Lower lobe of right lung (tissue), 2 donors: ENCODE measurements at places on chromosomes 7 and 10.
A peak's percentile ranks its signal among the peaks of the same experiment; 100 is the strongest.

- DNase-seq: peak; percentile 23
Observed at GRCh38 chr10:71249996-71250395, 37.6 kb downstream of the UNC5B start.

DNA sequence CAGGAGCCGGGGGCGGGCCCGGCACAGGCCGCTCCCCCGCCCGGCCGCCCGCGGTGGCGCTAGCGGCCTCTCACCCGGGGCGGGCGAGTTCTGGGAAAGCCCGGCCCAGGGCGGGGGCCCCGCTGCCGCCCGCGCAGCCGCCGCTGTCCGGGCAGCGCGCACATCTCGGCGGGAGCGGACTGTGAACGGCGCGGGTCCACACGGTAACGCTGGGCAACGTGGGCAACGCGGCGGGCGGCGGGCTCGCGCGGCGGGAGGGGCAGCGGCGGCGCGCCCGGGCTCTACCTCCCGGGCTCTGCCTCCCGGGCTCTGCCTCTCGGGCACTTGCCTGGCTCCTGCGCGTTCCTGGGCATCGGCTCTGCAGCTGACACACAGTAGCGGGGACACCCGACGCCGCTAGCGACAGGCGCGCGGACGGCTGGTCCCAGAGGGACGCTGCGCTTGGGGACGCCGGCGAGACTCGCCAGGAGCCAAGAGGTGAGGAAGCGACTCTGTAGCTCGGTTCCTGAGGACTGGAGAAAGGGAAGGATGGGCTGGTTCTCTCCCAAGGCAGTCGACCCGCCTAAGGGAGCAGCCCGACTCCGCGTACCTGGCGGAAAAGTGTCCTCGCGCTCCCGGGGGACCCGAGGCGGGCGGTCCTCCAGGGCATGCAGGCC lies at the start of gene PLCE1:
Gene PLCE1, plus strand, starts transcription at position 150 of the 656 bp plus-strand sequence. CDS start 37,116 bp downstream, outside the sequence.
- peak; percentile 71 for DNase-seq

DNA sequence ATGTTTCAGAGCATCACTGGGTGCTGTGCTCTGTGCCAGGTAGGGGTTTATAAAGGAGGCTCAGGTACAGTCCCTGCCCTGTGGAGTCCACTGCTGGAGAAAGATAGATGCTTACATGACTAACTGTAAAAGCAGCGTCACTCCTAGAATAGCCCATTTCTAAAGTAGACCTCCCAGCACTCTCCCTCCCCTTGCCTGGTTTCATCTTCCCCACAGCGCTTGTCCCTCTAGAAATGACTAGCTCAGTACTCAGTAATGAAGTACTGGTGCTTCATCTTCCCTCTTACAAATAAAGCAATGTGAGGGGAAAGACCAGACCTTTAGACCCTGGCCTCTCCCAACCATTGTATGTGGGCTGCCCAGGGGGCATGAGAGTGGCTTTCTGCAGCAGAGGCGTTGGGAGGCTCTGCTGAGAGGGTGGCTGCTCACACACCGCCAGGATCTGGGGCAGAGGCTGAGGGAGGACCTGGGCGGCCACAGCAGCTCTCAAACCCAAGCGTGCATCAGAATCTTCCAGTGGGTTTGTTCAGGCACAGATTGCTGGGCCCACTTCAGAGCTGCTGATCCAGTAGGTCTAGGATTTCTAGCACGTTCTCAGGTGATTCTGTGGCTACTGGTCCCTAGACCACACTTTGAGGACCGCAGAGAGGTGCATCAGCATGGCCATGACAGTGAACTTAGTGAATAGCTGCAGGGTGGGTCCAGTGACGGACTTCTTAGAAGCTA lies 110.3 kb upstream of the ANLN start:
- no peak for DNase-seq

DNA sequence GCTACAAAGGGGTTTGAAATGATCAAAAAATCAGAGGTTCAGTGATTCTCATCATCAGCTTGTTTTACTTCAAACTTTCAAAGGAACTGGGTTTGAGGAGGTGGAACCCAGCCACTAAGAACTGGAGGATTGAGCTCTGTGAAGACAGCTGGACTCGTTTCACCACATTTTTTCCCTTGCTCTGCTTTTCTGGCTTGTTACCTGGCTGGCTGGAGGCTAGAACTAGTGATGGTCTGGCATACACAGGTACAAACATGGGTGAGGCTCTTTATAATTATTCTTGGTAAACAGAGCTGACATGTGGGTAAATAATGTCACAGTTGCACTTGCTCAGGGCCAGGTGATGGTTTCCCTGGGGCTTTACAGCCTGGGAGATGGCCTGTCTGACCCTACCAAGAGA lies 352.5 kb downstream of the FGFR2 start:
- no peak for DNase-seq

DNA sequence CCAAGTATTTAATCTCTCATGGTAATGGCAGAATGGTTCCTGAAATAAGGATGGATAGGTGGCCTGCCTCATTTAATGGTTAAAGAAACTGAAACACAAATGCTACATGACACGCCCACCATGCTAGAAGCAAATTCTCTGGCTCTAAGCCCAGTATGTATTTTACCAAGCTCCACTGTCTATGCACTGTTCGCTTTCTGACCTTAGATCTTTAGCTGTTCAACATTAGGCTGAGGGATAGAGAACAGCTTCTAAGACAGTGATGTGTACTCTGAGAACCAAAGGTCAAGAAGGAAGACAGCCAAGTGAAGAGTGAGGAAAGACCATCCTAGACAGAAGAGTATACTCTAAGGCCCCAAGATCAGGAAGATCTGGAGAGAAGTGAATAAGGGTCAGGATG lies 26.6 kb downstream of the FAM3C start:
- DNase-seq: no peak
